ENCODE measurements at places on chromosomes 6 and 20. TPM values are rescaled to one million over a fixed set of nuclear protein-coding genes. Genes with fewer than 3 reads are reported as not detected.

DNA sequence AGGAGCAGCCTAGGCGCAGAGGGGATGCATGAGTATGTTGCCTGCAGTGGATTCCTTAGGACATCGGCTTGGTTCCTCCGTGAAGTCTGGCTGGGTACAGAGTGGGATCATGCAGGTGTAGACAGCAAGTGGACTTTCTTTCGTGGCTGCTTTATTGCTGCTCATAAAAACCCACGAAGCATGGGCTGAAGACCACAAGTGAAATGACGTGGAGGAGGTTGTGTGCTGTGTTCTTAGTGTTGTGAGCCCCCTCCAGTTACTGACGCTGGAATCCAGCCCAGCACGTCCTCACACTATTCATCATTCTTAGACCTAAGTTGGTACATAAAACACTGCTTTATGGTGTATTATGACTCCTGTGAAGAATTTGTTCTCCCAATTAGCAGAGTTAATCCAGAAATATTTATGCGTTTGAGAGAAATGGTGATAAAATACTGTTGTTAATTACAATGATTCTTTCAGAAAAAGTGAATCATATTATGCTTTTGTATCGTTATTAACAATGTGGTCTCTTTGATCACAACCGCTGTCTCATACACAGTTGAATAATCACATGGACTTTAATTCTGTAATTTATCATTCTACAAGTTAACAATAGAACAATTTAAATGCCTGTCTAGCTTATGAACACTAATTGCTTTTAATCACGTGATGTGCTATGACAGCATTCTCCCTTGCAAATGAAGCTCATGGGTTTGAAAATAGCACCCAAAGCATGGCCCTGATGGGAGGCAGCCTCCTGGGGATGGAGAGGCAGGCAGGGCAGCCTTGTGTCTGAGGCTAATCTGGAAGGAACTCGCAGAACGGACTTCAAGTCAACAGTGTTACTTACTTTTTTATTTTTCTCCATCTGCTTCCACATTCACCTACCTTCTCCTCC lies 233.9 kb upstream of the SYNDIG1 start:
- no peaks in the 10 kb centered on the region for H3K27me3 ChIP-seq
- no peak overlapping the region for H3K4me3 ChIP-seq
- no peak for DNase-seq
- H3K36me3 ChIP-seq, result no peaks in the 10 kb centered on the region
- H3K27ac ChIP-seq, result no peak overlapping the region
- H3K4me1 ChIP-seq, result no peaks in the 10 kb centered on the region

DNA sequence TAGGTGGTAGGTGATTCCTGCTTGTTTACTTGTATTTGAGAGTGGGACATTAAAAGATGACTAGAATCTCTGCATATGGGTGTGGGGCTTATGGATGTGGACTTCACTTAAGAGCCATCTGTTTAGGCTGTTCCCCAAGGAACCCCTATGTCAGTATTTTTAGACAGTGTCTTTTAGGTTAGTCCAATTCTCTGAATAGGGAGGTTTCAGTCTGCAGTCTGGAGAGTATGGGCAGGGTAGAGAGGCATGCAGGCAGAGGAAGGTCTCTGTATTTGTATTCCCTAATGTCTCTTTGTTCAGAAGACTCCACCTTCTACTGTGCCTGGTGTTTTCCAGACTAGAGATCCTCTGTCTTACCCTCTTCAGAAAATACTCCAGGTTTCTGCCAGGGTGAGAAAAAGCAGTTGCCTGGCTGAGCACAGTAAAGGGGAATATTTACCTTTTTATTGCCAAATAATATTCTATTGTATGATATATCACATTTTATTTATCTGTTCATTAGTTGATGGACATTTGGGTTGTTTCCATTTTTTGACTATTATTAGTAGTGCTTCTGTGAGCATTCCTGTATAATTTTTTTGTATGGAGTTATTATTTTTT lies 19.1 kb downstream of the SLX4IP start:
- H3K27ac ChIP-seq, result no peak overlapping the region
- no peaks in the 10 kb centered on the region for H3K4me1 ChIP-seq
- no peak overlapping the region for H3K4me3 ChIP-seq
- H3K36me3 ChIP-seq, result no peaks in the 10 kb centered on the region

DNA sequence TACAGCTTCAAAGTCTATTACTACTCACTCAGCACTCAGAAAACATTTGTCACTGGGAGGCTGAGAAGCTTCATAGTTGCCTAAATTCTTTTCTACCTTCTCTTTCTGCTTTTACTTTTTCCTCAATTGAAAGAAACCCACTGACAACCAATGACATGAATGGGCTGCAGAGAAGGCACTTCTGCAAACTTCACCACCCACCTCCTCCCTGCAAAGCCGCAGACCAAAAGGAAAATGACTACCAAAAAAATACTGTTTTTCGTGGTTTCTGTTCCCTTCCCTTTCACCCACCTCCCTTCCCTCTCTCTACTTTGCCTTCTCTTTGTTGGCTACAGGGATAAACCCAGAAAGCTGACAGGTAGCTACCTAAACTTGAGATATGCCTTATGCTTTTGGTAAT lies 3.2 kb downstream of the GNAS-AS1 start:
- H3K4me1 ChIP-seq, result peaks cover 13% of the 10 kb centered on the region
- no peaks in the 10 kb centered on the region for H3K36me3 ChIP-seq
- no peak overlapping the region for H3K4me3 ChIP-seq
- H3K27me3 ChIP-seq, result no peaks in the 10 kb centered on the region
- H3K27ac ChIP-seq, result no peak overlapping the region

PAK5 gene
- total RNA-seq, result 0.25 TPM

DNA sequence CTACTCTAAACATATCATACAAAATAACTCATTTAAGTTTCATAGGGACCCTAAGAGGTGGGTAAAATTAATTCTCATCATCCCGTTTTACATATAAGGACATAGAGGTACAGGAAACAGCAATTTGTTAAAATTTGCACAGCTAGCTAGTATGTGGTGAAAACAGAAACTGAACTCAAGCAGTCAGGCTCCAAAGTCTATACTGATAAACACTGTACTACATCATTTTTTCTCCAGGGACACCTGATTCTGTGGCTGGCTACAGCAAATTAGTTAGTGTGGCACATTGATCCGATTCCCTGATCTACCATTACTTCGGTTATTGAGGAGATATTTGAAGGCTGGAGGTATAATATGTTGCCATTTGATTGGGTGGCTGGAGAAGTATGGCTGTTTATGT lies 36.2 kb upstream of the E2F3 start:
- no peak overlapping the region for H3K27ac ChIP-seq
- H3K4me1 ChIP-seq, result no peaks in the 10 kb centered on the region
- H3K27me3 ChIP-seq, result no peaks in the 10 kb centered on the region
- DNase-seq, result no peak

DNA sequence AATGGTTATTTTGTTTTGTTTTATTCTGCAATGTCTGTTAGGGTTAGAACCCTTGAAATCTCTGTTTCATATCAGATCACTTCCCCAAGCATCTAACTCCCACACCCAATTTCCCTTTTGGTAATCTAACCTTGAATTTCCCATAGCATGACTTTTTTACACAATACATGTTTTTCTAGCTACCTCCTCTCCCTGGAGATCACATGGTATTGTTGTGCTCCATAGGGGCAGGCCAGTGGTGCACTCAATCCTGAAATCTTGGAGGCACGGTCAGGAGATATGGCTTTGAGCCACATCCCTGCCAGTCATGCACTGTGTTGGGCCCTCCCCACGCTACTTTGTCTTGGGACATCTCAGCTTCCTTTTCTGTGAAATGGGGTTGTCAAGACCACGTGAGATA lies 36.7 kb upstream of the NNAT start:
- H3K27ac ChIP-seq, result no peak overlapping the region
- no peak for DNase-seq
- H3K4me1 ChIP-seq, result no peaks in the 10 kb centered on the region
- no peaks in the 10 kb centered on the region for H3K27me3 ChIP-seq

TMEM151B gene
- total RNA-seq, result 0.49 TPM

- H3K4me1 ChIP-seq, result peaks cover 6% of the 10 kb centered on the region
- H3K27ac ChIP-seq, result peak overlapping the region; percentile 71
- no peaks in the 10 kb centered on the region for H3K27me3 ChIP-seq
- no peaks in the 10 kb centered on the region for H3K36me3 ChIP-seq
- peak overlapping the region; percentile 54 for H3K4me3 ChIP-seq
Observed at GRCh38 chr6:27902335-27903314, 9.6 kb downstream of the OR2B2 start.

NELFCD gene
- total RNA-seq, result 85.7 TPM

ASIP gene
- total RNA-seq, result not detected

- no peak for DNase-seq
- no peaks in the 10 kb centered on the region for H3K27me3 ChIP-seq
- H3K36me3 ChIP-seq, result no peaks in the 10 kb centered on the region
- H3K4me3 ChIP-seq, result no peak overlapping the region
Observed at GRCh38 chr6:48567016-48567415, 456.0 kb upstream of the PTCHD4 start.

KCNB1 gene
- 2.0 TPM for total RNA-seq

HRH3 gene
- total RNA-seq, result not detected

DNA sequence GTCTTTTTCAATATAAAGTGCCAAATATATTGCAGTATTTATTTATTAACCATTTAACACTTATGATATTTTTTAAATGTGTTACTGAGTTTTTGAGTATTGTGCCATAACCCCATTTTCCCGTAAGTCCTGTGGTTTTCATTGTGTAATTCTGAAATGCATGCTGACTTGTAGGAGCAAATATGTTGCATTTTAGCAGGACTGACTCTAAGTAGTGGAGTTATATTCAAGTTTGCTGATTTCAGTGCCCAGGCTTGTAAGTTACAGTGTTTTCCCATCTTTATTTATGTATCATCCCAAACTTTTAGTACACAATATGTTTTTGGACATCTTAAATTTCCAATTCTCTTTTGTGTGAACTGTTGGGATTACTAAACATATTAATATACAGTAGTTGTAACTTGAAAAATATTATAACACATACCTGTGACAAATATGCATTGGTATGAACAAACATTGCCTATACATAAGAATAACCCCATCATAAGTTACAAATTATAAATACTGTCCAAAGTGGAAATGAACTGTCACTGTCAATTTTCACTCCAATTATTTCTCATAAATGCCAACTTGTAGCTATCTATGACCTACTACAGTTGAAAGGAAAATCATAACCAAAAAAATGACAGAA lies 179.3 kb upstream of the RUNX2 start:
- H3K4me1 ChIP-seq, result no peaks in the 10 kb centered on the region
- H3K27me3 ChIP-seq, result no peaks in the 10 kb centered on the region
- no peak overlapping the region for H3K4me3 ChIP-seq
- no peaks in the 10 kb centered on the region for H3K36me3 ChIP-seq
- no peak for DNase-seq
- H3K27ac ChIP-seq, result no peak overlapping the region

GRCh38 chr6:109794201-109794923 lies 103.3 kb downstream of the FIG4 start:
- H3K36me3 ChIP-seq, result no peaks in the 10 kb centered on the region
- H3K27ac ChIP-seq, result peak overlapping the region; percentile 83
- peaks cover 18% of the 10 kb centered on the region for H3K4me1 ChIP-seq
- no peaks in the 10 kb centered on the region for H3K27me3 ChIP-seq
- no peak for DNase-seq

RIPOR3 gene
- total RNA-seq, result 38.1 TPM

DNA sequence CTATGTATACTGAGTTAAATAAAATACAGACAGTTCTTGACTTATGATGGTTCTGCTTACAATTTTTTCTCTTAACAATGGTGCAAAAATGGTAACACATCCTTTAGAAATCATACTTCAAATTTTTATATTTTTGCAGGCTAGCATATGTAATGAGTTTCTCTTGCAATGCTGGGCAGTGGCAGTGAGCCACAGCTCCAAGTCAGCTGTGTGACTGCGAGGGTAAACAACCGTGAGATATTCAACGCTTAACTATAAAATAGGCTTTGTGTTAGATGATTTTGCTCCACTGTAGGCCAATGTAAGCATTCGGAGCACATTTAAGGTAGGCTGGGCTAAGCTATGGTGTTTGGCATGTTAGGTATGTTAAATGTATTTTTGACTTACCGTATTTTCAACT lies 136.1 kb downstream of the PLCB4 start:
- H3K36me3 ChIP-seq, result no peaks in the 10 kb centered on the region
- no peaks in the 10 kb centered on the region for H3K4me1 ChIP-seq
- no peak overlapping the region for H3K27ac ChIP-seq
- no peak for DNase-seq
- no peaks in the 10 kb centered on the region for H3K27me3 ChIP-seq

- no peak for DNase-seq
- H3K4me3 ChIP-seq, result no peak overlapping the region
- H3K36me3 ChIP-seq, result no peaks in the 10 kb centered on the region
- no peaks in the 10 kb centered on the region for H3K4me1 ChIP-seq
Observed at GRCh38 chr6:106168097-106168888, 82.2 kb downstream of the PRDM1 start.

HSPA12B gene
- total RNA-seq, result 21.6 TPM

DPPA5 gene
- not detected for total RNA-seq

OR2H1 gene
- not detected for total RNA-seq

HEY2 gene
- 0.98 TPM for total RNA-seq

IL20RA gene
- total RNA-seq, result 21.9 TPM

FAM209B gene
- not detected for total RNA-seq

PRDM13 gene
- not detected for total RNA-seq

LAMA2 gene
- total RNA-seq, result 91.1 TPM

- no peak overlapping the region for H3K27ac ChIP-seq
- peak; percentile 37 for DNase-seq
- H3K27me3 ChIP-seq, result no peaks in the 10 kb centered on the region
- no peak overlapping the region for H3K4me3 ChIP-seq
- H3K4me1 ChIP-seq, result no peaks in the 10 kb centered on the region
- no peaks in the 10 kb centered on the region for H3K36me3 ChIP-seq
Observed at GRCh38 chr20:40813029-40813431, 124.0 kb upstream of the MAFB start.

GRCh38 chr6:13178107-13178506 lies 150.2 kb downstream of the TBC1D7 start:
- no peak overlapping the region for H3K27ac ChIP-seq
- no peaks in the 10 kb centered on the region for H3K36me3 ChIP-seq
- DNase-seq, result no peak
- no peaks in the 10 kb centered on the region for H3K4me1 ChIP-seq

- H3K36me3 ChIP-seq, result no peaks in the 10 kb centered on the region
- H3K27ac ChIP-seq, result no peak overlapping the region
- H3K27me3 ChIP-seq, result no peaks in the 10 kb centered on the region
- H3K4me1 ChIP-seq, result peaks cover 11% of the 10 kb centered on the region
- no peak overlapping the region for H3K4me3 ChIP-seq
Observed at GRCh38 chr20:53157443-53158408, 185.6 kb downstream of the TSHZ2 start.

DNA sequence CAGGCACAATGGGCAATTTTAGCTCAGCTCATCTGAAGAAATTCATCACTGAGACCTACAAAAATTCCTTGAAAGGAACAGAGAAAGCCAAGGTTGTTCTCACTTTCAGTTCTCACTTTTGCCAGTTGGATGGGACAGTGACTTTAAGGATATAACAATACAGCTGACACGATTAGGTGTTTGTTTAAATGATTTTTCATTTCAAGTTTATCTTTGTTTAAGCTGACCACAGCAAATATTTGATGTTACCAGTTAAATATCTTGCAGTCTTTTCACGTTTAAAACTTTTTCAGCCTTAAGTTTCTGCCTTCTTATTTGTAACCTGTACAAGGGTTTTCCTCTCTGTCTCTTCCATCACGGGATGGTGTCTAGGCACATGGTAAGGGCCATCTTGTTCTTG lies 93.6 kb downstream of the PLCB1 start:
- DNase-seq, result no peak
- no peaks in the 10 kb centered on the region for H3K36me3 ChIP-seq

HLA-DRA gene
- 158 TPM for total RNA-seq

TFAP2D gene
- total RNA-seq, result not detected

- H3K4me3 ChIP-seq, result no peak overlapping the region
- DNase-seq, result no peak
- no peak overlapping the region for H3K27ac ChIP-seq
- no peaks in the 10 kb centered on the region for H3K4me1 ChIP-seq
- no peaks in the 10 kb centered on the region for H3K36me3 ChIP-seq
- H3K27me3 ChIP-seq, result no peaks in the 10 kb centered on the region
Observed at GRCh38 chr20:23224806-23225205, 125.8 kb upstream of the NXT1 start.
